NCI-H1436 treated with DMSO at 0.1 percent for 48 hours (cell line): ENCODE measurements at places on chromosomes 16 and 17.

- no peak for DNase-seq
These were observed 323.6 kb downstream of the C16orf95 start for GRCh38 chr16:86993426-86994110.

DNA sequence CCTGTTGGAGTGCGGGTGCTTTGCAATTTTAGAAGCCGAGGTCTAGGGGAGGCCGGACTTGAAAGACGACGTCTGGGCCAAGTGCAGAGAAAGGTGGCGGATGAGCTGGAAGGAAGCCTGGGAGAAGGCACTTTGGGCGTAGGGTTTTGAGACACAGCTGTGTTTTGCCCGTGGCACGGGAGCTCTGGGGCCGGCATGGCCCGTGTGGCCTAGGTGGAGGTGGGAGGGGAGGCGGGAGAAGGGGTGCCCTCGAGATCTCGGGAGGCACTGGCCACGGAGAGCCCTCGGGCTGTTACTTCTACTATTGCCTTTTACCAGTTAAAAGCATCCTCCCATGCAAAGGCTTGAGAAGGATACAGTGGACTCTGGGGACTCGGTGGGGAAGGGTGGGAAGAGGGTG lies 161.9 kb downstream of the FOXL1 start:
- DNase-seq = no peak

GRCh38 chr16:70512456-70512855 lies 10.9 kb downstream of the COG4 start:
- DNase-seq = no peak

DNA sequence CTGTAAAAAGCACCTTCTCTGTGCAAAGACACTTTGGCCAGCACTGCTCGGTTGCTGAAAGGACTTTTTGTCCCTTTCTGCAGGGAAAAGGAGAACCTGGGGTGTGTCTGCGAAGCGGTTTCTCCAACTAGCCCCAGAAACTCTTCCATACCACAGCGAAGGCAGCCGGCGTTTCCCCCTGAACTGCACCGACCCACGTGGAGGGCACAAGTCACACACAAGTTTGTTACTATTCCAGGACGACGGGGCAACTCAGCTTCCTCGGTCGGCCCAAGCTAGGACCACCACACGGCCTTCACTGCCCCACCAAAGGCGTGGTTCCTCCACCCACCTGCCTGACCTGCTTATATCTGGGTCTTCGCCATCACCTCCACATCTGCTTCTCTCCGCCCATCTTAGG lies 1.9 kb downstream of the RTN4RL1 start:
- DNase-seq = no peak

GRCh38 chr17:26807024-26807423 lies 486.9 kb upstream of the WSB1 start:
- DNase-seq = no peak

- no peak for DNase-seq
These were observed 89.8 kb downstream of the C16orf95 start for GRCh38 chr16:87227296-87227951.

- DNase-seq = no peak
These were observed 27.8 kb downstream of the PIPOX start for GRCh38 chr17:29070781-29071180.
